ENCODE measurements at places on chromosomes 11 and 22. TPM values are rescaled to one million over a fixed set of nuclear protein-coding genes. Genes with fewer than 3 reads are reported as not detected.

DNA sequence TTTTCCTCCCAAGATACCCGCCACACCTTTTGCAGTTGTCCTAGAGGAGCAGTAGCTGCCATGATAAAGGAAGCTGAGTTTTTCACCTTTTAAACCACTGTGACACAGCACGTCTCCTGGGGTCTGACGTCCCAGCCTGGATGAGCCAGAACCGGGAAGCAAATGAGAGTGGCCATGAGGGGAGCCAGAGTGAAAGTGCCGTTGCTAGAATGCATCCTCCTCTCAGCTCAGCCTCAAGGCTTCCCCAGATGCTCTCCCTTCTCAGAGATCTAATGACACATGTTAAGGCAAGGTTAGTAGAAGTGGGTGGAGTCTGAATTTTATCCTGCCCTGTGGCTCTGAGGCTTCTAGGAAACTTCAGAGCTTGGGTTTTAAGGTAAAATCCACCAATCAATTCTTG lies 23.4 kb upstream of the HTR3A start:
- no peak for DNase-seq

GRCh38 chr11:108939135-108939534 lies 274.3 kb downstream of the DDX10 start:
- DNase-seq = no peak

GRCh38 chr22:49807780-49808708 lies 19.6 kb downstream of the BRD1 start:
- DNase-seq = peak; percentile 40

DNA sequence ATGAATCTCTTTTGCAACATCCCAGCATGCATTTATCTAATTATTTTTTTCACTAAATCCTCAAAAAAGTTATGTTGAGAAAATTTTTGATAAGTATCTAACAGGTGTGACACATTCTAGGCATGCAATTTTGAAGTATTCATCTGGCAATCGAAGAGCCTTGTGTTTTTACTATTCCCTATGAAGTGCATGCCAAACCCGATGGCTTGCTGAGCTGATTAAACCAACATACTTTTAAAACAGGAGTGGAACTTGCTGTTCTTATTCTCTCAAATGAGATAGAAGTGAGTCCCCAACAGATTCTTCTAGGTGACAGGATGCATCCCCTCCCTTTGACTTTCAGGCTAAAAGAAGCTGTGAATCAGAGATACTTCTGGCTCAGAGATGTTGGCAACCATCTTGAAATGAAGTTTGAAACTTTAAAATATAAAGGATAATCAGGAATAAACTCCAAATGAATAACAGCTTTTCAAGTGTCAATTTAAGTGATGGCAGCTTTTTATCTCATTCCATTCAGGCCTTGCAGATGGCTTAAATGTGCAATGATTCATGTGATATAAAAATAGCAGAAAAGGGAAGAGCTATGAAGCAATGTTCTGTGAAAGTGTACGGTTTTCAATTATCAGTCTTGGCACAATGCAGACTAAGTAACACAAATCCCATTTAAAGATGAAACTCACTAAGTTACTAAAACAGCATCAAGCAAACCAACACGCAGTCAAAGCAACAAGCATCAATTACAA lies 67.7 kb downstream of the APOL5 start:
- peak; percentile 67 for DNase-seq

DNA sequence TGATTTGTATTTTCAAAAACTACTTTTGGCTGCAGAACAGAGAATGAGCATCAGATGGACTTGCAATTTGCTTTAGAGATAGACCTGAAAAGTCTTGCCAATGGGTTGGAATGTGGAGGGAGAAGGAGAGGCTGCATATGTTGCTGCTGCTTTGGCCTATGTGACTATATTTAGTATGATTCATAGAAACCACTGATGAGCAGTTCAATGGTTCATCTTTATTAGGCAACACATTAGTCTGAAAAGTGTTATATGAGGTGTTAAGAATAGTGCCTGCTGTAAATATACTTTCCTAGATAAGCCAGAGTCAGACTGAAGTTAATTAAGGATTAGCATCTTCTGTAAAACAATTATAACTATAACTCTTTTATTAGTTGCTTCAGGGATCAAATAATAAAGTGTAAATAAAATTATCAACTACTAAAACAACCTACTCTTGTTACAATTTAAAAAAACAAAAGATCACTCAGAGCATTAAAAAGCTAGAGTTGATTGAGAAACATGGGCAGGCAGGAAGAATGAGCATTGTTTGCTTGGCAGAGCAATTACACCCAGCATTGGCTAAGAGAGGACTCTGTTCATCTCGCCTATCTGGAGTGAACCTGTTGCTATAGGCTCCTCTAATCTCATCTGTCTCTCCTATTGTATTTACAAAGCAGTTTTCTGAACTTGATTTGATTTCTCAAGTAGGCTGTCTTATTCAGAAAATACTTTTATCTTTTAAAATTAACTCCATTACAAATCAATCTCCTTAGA lies 36.3 kb downstream of the HORMAD2 start:
- DNase-seq = peak; percentile 72

GRCh38 chr11:43835104-43835503 lies 45.5 kb upstream of the ALKBH3 start:
- no peak for DNase-seq

The PRODH gene
- total RNA-seq = not detected

The KRTAP5-2 gene
- total RNA-seq = not detected

The KIF18A gene
- 0.82 TPM for total RNA-seq
